ENCODE measurements at places on chromosomes 1 and 21.

GRCh38 chr1:166703141-166703540 lies 136.1 kb upstream of the POGK start:
- DNase-seq = no peak

GRCh38 chr1:174190691-174191199 lies 31.4 kb downstream of the RABGAP1L start:
- no peak for DNase-seq

DNA sequence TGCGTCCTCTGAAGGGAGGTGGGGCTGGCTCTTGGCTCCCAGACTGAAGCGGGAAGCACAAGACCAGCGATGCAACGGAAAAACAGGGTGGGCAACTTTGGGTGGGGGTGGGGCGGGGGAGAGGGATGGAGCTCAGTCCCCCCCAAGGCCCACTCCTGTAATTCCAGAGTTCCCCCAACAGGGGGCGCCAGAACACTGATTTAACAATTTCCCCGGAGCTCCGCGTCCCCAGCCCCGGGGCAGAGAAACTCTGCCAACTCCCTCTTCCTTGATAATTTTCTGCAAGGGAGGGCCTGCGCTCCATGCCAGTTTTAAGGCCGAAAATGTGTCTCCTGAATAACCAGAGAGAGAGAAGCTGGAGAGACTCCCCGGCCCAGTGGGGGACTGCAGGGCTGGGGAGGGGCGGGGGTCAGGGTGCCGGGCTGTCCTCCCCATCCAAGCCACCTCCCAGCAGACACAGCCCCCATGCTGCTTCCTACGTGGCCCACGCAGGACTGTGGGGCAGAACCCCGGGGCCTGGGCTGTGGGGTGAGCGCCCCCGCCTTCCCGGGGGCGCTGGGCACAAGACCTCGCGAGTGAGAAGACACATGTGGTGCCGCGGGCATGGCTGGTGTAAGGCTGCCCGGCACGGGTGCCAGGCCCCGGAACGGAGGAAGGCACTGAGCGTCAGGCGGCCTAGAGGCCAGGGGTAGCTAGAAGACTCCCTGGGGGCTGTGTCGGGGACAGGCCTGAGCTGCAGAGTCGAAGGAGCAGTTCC lies 51.4 kb downstream of the KIF21B start:
- DNase-seq = peak; percentile 15

DNA sequence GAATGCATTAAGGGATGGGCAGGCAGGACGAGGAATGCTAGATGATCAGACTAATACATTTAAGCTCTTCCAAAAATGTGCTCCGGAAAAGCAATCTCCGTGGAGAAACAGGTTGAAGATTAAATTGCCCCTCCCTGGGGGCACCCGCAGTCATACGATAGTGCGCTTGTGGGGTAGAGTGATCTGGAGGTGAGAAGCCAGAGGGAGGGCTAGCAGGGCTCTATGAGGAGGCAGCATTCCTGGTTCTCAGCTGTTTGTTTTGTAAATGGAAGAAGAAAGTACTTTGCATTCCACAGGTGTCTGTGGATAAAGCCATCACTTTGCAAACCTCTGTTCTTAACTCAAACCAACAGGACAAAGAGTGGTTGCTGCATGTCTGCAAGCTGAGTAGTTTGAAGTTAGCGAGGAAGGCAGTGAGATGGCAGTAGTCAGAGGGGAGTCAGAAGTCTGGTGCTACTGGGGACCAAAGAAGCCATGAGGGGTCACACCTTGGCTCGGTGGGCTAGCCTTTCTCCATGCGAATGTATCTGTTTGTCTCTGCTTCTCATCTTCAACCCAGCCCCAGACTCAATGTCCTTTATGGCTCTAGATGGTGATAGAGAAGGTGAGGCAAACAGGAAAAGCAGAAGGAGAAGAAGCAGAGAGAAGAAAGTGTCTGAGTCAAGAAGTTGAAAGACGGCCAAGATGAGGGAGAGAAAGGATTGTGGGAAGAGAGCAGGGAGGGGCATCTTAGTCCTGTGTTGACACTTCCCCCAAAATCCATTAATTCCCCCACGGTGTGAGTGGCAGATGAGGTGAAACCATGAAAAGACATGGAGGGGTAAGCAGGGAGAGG lies 65.2 kb upstream of the GJA8 start:
- DNase-seq = no peak

DNA sequence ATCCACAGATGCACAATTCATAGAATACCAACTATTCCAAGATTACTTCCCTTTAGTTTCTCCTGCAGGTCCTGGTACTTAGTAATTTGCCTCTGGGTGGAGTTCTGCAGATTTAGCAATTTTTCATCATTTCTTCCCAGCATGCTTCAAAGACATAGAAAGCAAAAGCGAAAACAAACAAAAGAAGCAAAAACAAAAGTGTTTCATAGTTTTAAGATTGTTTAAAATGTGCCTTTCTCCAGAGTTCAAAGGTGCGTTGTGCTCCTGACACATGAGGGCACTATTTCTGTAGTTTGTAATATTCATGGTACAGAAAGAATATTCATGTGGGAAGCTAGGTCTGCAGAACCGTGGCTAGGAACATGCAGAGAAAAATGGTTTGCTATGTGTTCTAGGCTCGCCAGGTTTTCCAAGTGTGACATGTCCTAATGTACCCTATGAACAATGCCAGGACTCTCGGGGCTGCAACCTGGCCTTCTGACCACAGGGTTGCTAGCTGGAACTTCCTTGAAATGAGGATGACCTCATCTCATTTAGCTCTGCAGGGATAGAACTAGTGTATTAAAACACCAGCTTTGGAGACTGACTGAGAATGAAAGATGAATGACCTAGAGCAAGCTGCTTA lies 30.0 kb upstream of the RCSD1 start:
- peak; percentile 63 for DNase-seq

All from foreskin fibroblast (primary cell).